Stimulated activated naive CD8-positive, alpha-beta T cell treated with anti-CD3 and anti-CD28 coated beads, Interleukin-15, amount 100 ng/mL, for 72 hours (primary cell): ENCODE measurements at places on chromosomes 4 and X.

DNA sequence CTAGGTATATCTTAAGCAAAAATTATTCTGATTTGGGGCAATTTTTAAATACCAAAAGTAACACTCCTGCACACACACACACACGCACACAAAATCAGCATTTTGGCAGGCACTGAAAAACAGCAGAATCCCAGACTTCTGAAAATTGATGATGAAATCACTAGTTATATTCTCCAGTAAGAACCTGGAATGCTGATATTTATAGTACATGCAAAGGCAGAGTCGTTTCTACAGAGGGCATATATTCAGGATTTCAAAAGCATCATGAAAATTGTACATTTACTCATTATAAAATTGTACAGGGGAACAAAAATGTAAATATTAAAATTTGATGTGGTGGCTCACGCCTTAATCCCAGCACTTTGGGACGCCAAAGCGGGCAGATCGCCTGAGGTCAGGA, 352.5 kb upstream of the PITX2 start:
- DNase-seq: no peak

DNA sequence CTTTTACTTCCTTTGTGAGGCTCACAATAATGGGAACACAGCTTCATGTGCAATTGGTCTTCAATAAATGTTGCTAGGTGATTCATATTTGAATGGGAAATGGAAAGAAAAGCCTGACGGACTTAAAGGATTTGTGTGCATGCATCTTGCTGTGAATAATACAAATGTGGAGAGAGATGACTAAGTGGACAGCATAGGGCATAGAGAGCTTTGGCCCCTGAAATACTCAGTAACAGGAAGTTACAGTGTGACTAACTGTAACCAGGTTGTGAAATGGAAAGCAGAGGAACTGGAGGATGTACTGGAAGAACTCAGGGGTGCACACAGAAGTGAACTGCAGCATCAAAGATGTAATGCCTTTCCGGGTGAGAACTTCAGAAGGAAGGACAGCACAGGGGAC, 206.7 kb downstream of the MGST2 start:
- no peak for DNase-seq

GRCh38 chr4:127145006-127145540, 487.7 kb upstream of the INTU start:
- DNase-seq: no peak

DNA sequence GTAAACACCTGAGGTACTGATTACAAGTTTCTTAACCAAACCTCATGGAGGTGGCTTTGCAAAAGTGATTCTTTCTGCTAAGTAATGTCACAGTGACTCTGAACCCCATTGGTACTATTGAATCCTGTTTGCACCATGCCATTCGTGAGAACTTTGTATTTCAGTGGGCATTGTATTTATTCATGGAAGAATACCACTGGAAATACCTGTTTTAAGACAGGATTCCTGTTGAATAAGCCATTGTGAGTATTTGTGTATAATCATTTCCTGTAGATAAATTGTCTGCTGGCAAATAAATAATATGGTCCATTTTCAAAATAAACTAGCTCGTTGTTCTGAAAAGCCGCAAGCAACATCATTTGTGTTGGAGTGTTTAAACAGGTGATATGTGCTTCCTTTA, 136.4 kb upstream of the GUCY1A1 start:
- no peak for DNase-seq

GRCh38 chrX:39502486-39502885, 595.3 kb downstream of the BCOR start:
- DNase-seq: no peak

GRCh38 chrX:46278572-46278971, 266.6 kb downstream of the ZNF674 start:
- DNase-seq: no peak

DNA sequence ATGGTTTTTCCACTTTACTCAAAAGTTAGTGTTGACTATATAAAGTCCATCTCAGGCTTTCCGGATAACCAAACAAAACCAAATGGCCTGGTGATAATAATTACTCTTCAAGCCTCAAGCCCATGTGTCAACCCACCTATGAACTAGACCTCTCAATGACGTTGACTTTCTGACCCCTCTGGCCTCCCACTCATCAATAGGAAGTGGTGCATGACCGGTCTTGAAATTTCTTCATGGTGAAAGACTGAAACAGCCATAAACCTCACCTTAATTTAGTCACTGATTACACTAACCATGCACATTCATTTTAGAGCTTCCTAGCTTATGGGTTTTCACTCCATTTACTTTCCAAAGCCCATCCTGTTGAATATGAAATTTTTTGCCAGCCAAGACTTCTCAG, 276.0 kb downstream of the KLHL13 start:
- DNase-seq: no peak

GRCh38 chrX:24186483-24186882, 37.0 kb downstream of the ZFX start:
- DNase-seq: no peak
